ENCODE measurements at places on chromosomes 6 and 20.

DNA sequence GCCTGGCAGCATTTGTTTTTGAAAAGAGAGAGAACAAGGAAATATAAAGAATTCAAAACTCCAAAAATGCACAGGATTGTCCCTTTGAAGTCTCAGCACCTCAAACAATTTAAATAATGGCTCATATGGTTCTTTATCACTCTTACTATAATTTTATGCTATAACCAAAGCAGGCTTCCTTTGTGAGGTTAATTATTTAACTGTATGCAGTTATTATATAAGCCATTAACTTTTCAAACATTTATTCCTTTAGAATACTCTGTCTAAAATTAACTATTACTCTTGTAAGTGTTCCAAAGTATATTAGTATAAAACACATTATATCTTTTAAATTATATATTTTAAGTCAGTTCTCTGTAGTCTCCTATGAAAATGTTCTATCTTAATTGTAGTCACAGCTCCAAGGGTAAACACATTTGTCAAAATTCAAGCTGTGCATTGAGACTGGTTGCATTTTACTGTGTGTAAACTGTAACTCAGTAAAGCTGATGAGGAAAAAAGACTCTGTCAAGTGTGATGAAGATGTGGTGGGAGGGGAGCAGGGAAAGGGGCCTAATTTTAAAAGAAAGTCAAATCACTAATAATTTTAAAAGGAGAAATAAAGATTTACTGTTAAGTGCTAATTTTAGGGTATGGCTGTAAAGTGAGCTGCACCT, 20.0 kb upstream of the PLAGL1 start:
- DNase-seq = no peak

DNA sequence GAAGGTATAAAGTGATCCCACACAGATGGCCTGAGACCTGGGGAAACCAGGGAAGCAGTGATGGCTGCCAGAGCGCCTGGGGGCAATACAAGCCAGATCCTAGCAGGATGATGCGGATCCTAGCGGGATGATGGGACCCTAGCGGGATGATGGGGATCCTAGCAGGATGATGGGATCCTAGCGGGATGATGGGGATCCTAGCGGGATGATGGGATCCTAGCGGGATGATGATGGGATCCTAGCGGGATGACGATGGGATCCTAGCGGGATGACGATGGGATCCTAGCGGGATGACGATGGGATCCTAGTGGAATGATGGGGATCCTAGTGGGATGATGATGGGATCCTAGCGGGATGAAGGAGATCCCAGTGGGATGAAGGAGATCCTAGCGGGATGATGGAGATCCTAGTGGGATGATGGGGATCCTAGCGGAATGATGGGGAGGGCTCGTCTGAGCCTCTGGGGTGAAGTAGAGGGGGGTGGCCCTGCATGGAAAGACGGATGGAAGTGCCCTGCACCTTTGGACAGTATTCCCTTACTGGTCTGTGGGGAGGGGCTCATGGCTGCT, 44.2 kb upstream of the CDH22 start:
- DNase-seq = no peak

GRCh38 chr6:132135409-132135808, 184.2 kb upstream of the CCN2 start:
- no peak for DNase-seq

- no peak for DNase-seq
These were observed 185.5 kb upstream of the PMEPA1 start for GRCh38 chr20:57895161-57895855.

- no peak for DNase-seq
These were observed 243.5 kb downstream of the GMPR start for GRCh38 chr6:16481697-16482399.

GRCh38 chr6:56715741-56716140, 73.1 kb upstream of the DST start:
- no peak for DNase-seq

- peak; percentile 55 for DNase-seq
These were observed 49.3 kb upstream of the SRPK1 start for GRCh38 chr6:35970181-35970580.

DNA sequence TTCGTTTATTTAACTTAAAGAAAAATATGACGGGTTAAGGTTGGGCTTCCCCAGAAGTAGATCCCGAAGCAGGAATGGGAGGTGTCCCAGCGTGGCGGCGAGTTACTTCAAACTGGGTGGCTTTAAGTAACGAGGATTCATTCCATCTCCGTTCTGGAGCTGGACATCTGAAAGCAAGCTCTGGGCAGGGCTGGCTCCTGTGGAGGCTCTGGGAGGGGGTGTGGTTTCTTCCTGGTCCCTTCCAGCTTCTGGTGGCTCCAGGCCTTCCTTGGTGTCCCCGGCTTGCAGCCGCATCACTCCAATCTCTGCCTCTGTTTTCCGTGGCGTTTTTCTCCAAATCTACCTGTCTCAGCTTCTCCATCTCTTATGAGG, 47.3 kb upstream of the BHLHE23 start:
- DNase-seq = no peak

DNA sequence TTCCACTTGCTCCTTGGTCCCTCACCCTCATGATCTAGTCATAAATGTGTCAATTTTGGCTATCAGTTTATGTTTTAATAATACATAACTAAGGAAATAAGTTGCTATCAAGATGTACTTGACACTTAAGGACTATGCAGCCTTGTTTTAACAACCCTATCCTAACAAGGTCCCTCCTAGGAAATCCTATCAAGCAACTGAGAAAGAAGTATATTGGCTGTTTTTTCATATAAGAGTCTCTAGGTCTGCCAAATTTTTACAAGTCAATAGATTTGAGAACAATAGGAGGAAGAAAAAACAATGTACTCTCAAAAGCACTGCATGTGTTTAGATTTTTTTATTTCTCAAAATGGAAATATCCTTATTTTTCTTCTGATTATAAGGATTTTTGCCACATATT, 14.7 kb downstream of the FILIP1 start:
- DNase-seq = no peak

DNA sequence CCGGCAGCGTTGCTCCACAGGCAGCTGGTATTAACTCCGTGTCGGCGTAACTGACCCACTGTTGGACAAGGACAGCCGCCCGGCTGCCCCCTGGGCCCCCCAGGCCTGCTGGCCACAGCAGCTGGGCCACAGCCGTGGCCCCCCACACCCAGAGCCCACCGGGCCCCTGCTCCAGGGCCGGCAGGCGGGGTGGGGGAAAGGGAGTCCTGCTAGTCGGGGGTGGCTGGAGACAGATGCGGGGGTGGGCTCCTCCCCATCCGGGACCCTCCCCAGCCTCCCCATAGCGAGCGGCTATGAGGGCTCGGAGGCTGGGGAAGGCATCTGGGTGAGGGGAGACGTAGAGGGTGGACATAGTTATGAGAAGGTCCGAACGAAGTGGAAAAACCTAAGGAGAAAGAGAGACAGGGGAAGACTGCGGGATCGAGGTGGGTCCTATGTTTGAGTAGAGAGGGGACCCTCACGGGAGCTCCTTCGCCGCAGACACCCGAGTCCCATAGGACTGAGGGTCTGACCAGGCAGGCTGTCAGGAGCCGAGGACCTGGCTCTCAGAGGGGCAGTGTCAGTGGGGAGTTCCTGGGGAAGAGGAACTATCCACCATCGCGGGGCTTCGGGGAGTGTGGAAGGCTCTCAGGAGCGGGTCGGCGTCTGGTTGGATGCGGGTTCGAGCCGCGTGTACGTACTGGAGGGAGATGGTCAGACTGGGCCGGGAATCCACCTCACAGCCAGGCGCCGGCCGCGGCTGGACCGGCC, 511 bp downstream of the VARS1 start:
- no peak for DNase-seq

- no peak for DNase-seq
These were observed 654.7 kb downstream of the EPM2A start for GRCh38 chr6:145080651-145081050.

DNA sequence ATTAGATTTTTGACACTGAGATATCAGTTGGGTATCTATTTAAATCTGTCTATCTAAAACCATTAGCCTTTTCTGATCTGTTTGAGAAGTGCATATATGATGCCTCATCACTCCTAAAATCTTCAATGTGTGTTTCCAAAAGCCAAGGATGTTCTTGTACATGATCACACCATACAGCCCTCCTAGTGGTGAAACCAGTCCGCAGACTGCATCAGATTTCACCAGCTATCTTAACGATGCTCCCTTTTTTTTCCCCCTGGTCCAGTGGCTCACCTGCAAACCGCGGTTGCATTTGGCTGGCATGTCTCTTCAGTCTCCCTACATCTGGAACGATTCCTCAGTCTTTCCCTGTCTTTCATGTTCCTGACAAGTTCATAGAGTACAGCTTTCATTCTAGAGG, 4.0 kb downstream of the KIZ start:
- no peak for DNase-seq

DNA sequence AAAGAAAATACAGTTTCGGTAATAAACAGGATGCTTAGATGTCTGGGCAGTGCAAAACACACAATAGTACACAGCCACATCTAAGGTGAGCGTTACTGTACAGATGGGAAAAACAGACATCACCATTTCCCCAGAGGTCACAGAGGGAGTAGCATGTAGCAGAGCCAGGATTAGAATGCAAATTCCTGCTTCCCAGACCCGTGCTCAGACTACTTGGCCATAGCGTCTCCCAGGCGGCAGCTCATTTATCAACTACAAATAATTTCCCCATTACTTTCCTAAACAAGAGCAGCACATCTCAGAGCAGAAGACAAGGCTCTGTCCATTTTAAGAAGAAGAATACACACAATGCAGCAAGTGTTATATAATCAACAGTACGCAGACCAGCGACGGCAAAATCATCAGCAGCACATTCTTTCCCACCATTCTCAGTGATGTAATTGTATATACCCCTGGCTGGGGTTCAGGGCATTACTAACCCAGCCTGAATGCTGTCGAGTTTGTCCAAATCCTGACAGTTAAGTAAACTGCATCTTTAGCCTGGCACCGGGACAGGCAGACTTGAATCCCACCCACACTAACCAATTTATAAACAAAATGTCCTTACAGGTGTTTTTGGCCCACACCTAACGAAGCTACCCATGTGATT, 61.9 kb downstream of the CNKSR3 start:
- DNase-seq = no peak

DNA sequence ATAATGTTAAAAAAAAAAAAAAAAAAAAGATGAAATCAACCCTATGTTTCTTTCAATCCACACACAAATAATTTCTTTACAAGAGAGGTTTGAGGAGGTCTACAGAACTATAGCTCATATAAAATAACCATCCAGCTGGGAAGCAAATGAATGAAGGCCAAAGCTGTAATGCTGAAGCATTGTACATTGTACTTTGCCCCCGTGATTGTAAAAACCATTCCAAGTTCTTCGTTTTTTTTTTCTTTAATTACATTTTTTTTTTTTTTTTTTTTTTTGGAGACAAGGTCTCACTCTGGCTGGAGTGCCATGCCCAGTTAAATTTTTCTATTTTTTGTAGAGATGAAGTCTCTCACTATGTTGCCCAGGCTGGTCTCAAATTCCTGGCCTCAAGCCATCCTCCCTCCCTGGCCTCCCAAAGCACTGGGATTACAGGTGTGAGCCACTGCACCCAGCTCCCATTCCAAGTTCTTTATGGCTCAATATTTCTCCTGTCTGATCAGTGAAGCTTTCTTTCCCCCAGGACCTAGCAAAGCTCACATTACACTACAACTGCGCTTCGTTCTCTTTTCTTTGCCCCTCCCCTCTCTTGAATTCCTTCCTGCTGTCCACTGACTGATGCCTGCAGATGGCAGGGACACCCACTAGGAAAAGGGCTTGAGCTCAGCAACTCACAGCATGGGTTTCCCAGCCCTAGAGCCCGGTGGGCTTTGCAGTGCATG, 53.0 kb upstream of the NOP56 start:
- DNase-seq = no peak

DNA sequence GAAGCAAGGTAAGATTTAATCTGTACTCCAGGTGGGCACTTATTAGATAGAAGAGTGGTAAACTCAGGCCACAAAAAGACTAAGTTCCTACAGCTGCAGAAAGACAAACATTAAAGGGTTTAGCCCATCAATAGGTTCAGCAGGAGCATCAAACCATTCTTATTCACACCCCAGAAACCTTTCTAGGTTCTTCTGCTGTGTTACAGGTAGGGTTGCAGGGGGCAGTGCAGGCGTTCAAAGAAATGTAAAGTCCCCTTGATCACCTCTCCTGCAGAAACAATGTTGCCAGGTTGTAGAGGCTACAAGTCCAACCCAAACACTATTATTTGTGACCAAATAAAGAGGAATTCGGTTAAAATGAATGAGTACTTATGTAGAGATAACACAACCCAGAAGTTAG, 31.8 kb downstream of the PHACTR1 start:
- no peak for DNase-seq

- no peak for DNase-seq
These were observed 132.4 kb upstream of the MAFB start for GRCh38 chr20:40821429-40821828.

GRCh38 chr20:59017493-59018231, 1.6 kb upstream of the TUBB1 start:
- no peak for DNase-seq

GRCh38 chr6:132865364-132865763, 51.0 kb downstream of the RPS12 start:
- DNase-seq = no peak

GRCh38 chr6:85449388-85449817, 480 bp upstream of the NT5E start:
- no peak for DNase-seq

DNA sequence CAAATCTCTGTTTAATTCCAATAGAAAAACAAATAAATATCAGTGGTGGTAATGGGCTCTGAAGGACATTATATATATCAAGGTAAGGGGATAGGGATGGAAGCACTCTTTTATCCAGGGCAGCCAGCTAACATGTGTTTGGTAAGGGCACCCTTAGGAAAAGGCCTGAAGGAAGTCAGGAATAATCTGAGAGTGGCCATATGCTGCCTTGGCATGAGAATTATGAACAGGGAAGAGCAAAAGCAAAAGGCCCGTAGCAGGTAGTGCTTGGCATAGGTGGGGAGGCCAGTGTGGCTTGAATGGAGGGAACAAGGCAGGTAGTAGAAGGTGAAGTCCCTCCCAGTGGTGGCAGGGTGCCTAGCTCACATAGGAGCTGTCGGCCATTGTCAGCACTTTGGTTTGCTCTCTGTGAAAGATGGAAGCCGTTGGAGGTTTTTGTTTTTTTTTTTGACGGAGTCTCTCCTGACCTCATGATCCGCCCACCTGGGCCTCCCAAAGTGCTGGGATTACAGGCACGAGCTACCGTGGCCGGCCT, 39.6 kb upstream of the CSE1L start:
- DNase-seq = no peak

Data from suppressor macrophage (primary cell).